ENCODE measurements at places on chromosomes 6 and 20.

- no peak for DNase-seq
Measured at GRCh38 chr6:39200498-39201020, 28.7 kb downstream of the KCNK5 start.

GRCh38 chr6:71107911-71108420, 151.1 kb upstream of the B3GAT2 start:
- DNase-seq: peak; percentile 58

DNA sequence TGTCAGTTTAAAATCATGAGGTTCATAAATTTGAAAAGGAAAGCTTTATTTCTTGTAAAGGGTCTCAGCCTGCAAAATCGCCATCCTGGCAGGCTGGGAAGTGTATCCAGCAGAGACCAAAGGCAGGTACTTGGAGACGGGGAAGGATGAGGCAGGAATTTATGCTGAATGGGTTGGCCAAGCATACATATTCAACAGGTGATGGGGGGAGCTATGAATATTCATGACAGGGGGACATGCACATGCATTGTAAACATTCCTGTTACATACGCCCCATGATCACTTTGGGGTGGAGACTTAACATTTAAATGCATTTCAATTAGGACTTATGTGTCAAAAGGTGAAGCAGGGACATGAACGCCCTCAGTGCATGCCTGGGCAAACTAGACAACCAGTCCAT, 9.8 kb upstream of the SLC22A1 start:
- no peak for DNase-seq

DNA sequence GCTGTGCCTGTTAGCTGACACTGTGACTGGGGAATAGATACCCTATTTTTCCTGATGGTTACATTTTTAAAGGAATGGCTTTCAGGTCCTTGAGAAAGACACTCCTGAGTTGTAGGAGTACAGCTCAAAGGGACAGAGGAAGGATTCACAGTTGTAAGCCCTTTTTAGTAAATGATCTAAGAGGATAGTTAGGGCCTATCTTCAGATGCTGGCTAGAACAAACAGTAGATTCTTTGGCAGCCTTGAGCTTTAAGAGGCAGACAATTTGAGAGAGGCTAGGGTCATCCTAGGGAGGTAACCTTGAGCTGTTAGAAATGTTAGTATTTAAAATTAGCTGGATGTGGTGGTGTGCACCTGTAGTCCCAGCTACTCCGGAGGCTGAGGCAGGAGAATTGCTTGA, 111.5 kb downstream of the ZFAND3 start:
- no peak for DNase-seq

DNA sequence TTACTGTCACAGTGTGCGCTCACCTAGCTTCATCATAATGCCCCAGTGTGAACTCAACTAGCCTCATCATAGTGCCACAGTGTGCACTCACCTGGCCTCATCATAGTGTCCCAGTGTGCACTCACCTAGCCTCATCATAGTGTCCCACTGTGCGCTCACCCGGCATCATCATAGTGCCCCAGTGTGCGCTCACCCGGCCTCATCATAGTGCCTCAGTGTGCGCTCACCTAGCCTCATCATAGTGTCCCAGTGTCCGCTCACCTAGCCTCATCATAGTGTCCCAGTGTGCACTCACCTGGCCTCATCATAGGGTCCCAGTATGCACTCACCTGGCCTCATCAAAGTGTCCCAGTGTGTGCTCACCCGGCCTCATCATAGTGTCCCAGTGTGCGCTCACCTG, 10.6 kb downstream of the TMEM242 start:
- DNase-seq: no peak

DNA sequence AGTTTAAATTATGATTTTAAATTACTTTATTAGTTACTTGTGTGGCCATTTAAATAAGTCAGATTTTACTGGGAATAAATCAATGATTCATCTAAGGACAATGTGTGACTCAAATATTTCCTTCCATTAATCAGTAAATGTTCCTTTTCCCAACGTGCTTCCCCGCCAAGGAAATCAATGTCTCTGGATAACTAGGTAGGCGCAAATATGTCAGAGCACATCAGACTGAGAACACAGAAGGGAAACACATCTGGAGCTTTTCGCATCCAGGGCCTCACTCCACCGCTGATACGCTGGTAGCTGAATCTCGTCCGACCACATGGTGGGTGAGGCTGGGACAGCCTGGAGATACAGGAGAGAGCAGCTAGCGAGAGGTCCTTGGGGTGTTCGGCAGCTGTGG, 56.4 kb upstream of the RPS6KA2 start:
- DNase-seq: peak; percentile 31

DNA sequence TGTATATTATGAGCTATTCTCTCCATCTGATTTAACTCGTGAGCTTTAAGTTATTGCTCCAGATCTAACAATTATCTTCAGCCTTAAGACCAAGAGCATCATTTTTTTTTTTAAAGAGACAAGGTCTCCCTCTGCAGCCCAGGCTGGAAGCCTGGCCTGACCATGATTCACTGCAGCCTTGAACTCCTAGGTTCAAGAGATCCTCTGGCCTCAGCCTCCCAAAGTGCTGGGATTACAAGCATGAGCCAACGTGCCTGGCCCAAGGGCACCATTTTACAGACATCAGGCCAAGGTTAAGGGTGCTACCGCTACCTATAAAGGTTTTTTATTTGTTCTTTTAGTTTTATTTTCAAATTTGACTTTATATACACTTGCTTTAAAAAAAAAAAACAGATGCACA, 2.3 kb downstream of the SUPT3H start:
- DNase-seq: no peak

- no peak for DNase-seq
Measured at GRCh38 chr20:46158476-46158987, 40.4 kb downstream of the CD40 start.

DNA sequence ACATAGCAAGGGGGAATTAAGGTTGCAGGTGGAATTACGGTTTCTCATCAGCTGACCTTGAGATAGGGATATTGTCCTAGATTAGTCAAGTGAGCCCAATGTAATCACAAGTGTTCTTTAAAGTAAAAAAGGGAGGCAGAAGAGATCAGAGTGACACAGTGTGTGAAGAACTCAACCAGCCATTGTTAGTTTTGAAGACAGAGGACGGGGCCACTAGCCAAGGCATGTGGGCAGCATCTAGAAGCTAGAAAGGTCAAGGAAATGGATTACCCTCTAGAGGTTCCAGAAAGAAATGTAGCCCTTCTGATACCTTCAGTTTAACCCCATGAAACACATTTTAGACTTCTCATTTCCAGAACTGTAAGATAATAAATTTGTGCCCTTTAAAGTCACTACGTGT, 18.5 kb upstream of the TSPYL1 start:
- DNase-seq: no peak

GRCh38 chr6:89313006-89313405, 2.1 kb downstream of the GABRR2 start:
- peak; percentile 89 for DNase-seq

DNA sequence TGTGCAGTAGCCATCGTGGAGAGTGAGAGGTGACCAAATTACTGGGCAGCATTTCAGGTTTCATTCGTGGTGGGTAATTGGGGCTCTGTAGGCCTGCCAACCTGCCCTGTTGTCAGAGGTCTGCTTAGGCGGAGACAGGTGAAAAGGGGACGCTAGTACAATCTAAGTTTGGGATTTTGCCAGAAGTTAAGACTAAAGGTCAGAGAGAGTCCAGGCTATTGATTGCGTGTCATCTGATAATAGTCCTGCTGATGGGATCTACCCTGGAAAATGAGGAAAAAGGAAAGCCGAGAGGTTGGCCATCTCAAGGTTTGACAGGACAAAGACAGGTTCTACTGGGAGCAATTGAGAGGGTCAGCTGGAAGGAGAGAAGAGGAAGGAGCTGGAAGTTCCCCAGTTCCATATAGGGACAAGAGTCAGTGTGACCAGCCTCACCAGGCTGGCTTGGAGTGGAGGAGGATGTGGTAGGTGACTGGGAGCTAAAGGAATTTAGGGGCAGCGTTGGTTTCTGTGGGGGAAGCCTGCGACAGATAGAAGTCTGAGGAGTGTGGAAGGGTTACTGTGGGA, 10.9 kb downstream of the ARFGEF2 start:
- DNase-seq: peak; percentile 49

- peak; percentile 8 for DNase-seq
Measured at GRCh38 chr6:140138311-140139010, 764.0 kb upstream of the CITED2 start.

DNA sequence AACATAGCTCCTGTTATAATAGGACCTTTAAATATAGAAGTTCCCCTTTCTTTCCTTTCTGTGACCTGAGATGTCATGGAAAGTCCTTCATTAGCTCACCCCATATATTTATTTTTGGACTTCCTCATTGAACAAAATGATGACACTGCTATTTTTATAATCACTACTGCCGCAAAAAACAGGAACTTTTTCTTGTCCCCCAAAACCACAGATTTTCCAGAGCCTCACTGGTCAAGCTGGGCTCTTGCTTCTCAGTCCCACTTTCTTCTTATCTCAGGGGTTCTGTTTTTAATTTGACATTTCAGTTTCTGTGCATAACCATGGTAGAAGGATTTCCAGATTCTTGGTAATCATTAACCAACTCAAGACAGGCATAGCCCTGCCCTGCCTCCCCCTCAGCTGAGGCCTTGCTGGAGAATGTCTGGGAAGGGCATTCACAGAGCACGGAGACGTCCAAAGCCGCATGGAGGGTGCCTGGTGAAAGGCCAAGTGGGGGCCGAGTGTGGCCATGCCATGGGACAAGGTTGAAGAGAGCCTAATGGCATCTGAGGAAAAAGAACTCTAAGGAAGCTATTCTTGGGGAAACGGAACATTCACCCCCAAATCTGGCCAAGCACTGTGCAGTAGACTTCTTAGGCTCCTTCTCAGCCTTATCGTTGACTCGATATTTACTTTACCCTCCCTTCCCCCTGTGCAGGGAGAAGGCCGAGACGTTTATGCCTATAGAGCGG, 73.7 kb downstream of the EDN1 start:
- no peak for DNase-seq

DNA sequence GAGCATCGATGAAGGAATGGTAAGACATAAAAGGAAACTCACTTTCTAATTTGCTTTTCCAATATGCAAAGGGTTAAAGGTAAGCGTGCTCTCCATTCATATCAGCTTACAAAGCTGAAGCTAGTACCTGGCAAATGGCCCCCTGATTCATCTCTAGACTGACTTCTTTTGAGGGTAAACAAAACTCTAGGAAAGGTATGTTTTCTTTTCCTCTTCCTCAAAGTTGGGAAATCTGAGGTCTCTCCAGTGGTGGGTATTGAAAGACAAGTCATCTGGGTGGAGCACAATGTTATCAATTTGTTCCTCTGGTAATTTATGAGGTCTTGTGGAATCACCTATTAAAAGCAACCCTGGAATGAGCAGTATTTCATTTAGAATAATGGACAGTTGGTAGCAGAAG, 7.9 kb upstream of the FBXO30 start:
- no peak for DNase-seq

DNA sequence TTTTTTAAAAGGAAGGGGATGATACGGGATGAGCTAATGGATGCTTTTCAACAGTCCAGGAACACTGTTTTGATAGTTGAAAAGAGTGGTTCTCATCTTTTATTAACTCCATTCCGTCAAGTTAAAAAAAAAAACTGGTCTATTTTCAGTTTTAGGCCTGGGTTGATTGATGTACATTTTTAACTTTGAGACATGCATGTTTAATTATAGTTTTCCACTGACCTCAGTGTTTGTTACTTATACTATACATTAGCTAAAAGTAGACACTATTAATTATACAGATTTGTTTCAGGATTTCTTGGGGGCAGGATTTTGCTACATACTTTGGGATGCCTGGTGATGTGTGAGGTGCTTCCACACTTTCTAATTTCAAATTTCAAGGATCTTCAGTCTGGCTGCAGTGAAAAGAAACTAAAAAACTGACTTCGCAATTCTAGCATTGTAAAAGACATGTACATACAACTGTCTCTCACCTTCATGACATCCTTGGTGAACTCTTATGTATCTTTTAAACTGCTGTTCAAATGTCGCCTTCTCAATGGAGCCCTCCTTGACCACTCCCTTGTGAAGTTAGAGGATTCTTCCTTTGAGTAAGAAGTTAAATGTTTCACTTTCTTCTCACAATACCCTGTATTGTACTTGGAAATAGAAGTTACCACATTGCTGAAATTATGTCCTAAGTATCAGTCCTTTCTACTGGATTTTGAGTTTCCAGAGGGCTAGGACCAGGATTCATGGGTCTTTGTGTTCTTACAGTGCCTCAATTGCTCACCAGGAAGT, 101.7 kb downstream of the TSHZ2 start:
- DNase-seq: no peak

- DNase-seq: peak; percentile 43
Measured at GRCh38 chr6:54646069-54646950, 200.3 kb upstream of the FAM83B start.

DNA sequence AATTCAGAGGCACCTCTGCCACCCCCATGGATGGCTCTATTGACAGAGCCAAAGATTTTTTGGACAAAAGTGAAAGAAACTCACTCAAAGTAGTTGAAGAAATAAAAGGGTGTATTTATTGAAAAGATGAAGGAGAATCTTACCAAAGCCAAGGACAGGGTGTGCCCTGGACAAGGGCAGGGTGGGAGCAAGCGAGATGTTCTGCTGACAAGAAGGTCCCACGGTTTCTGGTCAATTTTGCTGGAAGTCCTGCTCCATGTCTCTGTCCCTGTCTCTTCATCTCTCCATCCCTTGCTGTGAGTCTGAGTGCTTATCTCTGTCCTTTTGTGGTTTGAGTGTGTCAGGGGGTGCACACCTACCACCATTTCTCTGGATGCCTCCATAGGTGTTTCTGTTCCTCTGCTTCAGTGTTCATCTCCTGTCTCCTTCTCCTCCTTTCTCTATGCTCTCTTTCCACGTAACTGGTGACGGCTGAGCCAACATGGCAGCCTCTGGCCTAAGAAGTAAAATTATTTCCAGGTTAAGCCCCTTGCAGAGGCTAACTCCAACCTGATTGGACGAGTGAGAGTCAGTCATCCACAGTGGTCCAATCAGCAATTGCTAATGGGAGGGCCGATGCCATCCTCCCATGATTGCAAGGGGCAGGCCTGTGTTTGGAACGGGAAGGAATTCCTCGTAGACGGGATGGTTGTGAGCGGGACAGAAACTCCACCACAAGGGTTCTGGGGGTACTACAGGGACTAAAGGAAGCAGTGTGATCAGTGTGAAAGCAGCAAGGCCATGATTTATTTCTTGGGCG, 502.1 kb upstream of the CDH4 start:
- DNase-seq: no peak

GRCh38 chr20:35478804-35479472, 23.5 kb downstream of the CEP250 start:
- no peak for DNase-seq

Data from AG20443 (cell line).